ENCODE measurements at places on chromosomes 7 and 10. TPM values are rescaled to one million over a fixed set of nuclear protein-coding genes. Genes with fewer than 3 reads are reported as not detected.

GDF10 gene
- 2.1 TPM for total RNA-seq

DNA sequence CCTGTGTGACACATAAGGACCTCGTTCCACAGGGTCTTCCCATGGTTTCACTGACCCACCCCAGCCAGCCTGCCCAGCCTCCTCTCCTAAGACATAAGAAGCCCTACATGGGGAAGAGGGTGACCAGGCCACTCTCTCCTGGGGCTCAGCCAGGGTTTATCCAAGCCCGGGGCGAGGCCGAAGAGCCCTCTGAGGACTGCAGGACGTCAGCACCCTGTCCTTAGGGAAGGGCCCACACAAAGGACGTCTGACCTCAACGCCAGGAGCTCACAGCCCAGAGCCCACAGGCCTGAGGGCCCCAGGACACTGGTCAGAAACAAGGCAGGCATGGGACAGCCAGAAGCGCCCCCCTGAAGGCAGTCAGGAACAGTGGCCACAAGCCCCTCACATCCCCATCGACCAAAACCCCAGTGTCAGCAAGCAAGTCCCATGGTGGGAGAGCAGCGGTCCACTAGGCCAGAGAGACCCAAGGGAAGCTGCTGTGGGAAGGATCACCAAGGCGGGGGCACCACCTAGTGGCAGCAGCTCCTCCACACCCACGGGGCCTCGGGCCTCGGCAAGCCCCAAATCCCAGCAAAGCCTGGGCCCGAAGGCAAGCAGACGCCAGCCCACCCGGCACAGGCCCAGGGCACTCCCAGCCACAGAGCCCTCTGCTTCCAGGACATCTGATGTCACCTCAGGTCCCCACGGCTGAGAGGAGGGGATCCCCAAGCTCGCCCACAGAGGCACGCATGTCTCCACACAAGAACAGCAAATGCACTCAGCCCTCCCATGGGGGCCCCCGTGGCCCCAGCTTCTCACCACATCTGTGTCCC, 23.4 kb downstream of the MAD1L1 start:
- peak; percentile 20 for DNase-seq

- peak; percentile 18 for DNase-seq
Measured at GRCh38 chr10:109892931-109893330, 30.4 kb downstream of the XPNPEP1 start.

DNA sequence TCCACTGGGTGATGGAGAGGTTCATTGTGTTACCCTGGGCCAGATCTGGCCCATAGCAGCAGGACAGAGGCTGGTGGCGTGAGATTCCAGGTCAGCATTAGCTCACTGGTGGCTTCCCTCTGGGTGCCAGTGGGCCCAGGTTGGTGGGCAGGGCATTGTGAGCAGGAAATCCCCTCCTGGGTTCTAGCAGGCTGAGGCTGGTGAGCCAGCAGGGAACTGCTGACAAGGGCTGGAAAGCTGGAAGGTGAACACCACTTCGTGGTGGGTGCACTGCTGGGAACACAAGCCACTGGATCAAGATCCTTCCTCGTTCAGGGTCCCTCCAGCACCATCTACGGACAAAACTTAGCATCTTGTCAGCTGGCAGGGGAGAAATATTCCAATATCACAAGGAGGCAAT, 259.2 kb upstream of the FZD1 start:
- no peak for DNase-seq

GRCh38 chr7:100584683-100585510, 1.0 kb downstream of the LRCH4 start:
- no peak for DNase-seq

CALHM1 gene
- not detected for total RNA-seq

C10orf53 gene
- total RNA-seq, result not detected

- DNase-seq, result no peak
Measured at GRCh38 chr10:82136103-82136502, 261.1 kb downstream of the NRG3 start.

- DNase-seq, result peak; percentile 100
Measured at GRCh38 chr10:110918643-110919348, at the start of gene BBIP1. Gene BBIP1, minus strand, starts transcription at chr10:110919180. Its CDS starts 1,023 bp downstream, at chr10:110918157.

- DNase-seq, result peak; percentile 65
Measured at GRCh38 chr7:28921822-28922221, 36.3 kb downstream of the TRIL start.

ATE1 gene
- total RNA-seq, result 32.0 TPM

Data from skin of body (tissue), 3 donors.